Epithelial cell of esophagus (primary cell): ENCODE measurements at places on chromosomes 12 and 14.

DNA sequence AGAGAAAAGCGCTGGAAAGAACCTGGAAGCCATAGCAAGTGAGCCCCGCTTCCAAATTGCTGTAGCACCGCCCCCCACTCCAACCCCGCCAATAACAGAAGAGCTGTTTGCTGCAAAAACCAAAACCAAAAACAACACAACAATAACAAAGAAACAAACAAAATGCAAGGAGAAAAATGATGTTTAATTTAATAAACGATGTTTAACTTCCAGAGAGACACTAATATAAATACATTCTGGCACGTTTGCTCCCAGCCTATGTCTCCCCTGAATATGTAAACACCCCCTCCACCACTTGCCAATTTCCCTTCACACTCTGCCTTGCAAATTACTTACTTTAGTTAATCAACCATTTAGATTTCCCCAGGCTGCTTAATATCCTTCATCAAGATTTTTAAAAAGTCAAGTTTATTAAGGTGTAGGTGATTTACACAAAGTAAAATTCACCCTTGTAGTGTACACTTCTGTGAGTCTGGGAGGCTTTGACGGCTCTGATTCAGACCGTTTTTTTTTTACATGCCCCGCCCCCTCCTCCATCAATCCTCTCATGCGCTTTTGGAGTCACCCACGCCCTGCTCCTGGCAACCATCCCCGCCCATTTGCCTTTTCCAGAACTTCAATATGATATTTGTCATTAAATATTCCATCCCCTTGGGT, 482 bp upstream of the IFI27L2 start:
- DNase-seq: peak; percentile 77

- DNase-seq: no peak
These were observed 4.7 kb downstream of the DGLUCY start for GRCh38 chr14:91118511-91119068.

- peak; percentile 7 for DNase-seq
These were observed 131.0 kb upstream of the SRRM4 start for GRCh38 chr12:118850244-118850825.

- DNase-seq: peak; percentile 14
These were observed 99.6 kb downstream of the RIN3 start for GRCh38 chr14:92613008-92613658.

DNA sequence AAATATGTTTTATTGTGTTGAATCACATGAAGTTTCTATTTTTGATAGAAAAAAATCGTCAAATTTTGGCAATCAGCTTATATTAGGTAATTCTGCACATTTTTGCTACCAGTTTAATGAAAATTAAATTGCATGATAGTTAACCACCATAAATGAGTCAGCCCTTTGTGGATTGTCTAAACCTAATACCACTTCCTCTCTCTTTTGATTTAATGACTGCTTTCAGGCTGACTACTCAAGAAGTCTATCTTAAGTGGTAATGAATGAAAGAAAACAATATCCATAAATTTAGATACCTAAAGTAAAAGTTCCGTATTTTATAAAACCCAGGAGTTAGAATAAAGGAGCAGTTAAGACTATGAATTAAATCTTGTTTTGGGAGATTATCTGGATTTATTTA, 450.5 kb downstream of the TMEM117 start:
- DNase-seq: peak; percentile 33

- no peak for DNase-seq
These were observed 186.7 kb downstream of the ZFP36L1 start for GRCh38 chr14:68606176-68606575.

DNA sequence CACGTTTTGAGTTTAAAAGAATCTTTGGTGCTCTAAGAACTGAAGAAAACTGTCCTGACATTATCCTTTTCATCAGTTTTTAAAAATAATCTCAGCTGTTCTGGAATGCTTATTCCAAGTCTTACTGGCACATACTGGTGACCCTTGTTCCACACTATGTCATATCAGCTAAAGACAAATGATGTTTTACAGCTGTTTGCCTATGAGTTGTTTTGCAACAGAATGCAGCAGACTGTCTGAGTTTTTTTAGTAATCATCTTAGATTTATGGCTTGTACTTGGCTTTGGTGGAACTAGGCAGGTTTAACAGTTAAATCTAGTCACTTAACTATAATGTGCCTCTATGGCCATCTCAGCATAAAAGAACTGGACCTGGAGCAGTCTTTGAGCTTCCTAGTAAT, 91.6 kb upstream of the GRIN2B start:
- no peak for DNase-seq

DNA sequence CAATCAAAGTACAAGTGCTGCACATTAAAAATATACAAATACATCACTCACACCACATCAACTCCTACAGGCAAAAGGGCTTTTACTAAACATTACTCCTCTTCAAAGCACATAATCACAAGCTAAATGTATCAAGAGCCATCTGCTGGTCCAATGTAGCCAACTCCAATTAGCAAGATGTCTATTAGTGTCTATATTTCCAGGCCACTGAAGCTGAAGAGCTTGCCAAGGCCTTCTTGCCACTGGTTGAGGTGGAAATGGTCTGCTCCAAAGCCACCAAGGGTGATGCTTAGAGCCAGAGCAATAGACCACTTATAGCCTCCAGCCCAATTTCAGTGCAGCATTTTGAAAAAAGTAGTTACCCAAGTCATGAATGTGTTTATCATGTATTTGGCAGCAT, 54.4 kb downstream of the RASSF9 start:
- DNase-seq: no peak

DNA sequence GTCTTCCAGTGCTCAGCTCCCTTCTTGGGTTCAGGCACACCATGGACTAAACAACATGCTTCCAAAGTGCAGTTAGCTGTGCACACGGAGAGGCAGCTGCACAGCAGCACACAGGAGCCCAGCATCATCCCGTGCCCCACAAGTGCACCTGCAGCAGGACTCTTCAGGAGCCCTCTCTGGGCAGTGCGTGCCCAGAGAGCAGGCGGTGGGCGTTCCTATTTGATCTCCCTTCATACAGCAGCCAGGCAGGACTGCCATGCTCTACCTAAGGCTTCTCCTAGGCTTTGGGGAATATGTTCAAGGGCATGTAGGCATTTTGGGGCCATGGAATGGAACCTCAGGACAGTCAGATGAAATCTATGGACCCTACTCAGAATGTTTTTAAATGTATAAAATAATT, 35.5 kb downstream of the ANO2 start:
- DNase-seq: no peak

- no peak for DNase-seq
These were observed 659 bp downstream of the TRAFD1 start for GRCh38 chr12:112126000-112126438.

GRCh38 chr12:110024051-110024450, 24.3 kb downstream of the C12orf76 start:
- no peak for DNase-seq

- DNase-seq: peak; percentile 65
These were observed 20.6 kb downstream of the COX14 start for GRCh38 chr12:50132505-50133135.

DNA sequence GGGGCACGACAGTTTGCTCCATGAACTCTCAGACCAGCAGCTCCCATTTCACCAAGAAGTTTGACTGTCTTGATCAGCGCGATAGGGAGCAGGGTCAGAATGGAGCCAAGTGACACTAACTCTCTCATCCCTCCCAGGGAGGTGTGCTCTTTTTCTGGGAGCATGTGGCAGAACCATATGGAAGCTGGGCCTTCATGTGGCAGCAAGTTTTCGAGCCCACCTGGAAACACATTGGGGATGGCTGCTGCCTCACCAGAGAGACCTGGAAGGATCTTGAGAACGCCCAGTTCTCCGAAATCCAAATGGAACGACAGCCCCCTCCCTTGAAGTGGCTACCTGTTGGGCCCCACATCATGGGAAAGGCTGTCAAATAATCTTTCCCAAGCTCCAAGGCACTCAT, 24.0 kb downstream of the ITGA7 start:
- DNase-seq: no peak

GRCh38 chr12:1830981-1831963, 10.9 kb downstream of the LRTM2 start:
- DNase-seq: peak; percentile 75

GRCh38 chr12:71456990-71457389, 17.4 kb downstream of the LGR5 start:
- DNase-seq: no peak

GRCh38 chr14:50308363-50308915, 3.6 kb downstream of the L2HGDH start:
- peak; percentile 18 for DNase-seq

GRCh38 chr12:116343331-116343884, 65.9 kb upstream of the MED13L start:
- no peak for DNase-seq

DNA sequence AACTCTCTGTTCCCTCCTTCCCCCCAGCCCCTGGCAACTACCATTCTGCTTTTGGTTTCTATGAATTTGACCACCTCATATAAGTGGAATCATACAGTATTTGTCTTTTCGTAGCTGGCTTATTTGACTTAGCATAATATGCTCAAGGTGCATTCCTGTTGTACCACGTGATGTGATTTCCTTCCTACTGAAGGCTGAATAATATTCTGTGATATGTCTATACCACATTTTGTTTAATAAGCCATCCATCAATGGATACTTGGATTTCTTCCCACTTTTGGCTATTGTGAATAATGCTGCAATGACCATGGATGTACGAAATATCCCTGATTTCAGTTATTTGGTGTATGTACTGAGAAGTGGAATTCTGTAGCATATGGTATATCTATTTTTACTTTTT, 16.3 kb downstream of the NDUFA9 start:
- DNase-seq: no peak

DNA sequence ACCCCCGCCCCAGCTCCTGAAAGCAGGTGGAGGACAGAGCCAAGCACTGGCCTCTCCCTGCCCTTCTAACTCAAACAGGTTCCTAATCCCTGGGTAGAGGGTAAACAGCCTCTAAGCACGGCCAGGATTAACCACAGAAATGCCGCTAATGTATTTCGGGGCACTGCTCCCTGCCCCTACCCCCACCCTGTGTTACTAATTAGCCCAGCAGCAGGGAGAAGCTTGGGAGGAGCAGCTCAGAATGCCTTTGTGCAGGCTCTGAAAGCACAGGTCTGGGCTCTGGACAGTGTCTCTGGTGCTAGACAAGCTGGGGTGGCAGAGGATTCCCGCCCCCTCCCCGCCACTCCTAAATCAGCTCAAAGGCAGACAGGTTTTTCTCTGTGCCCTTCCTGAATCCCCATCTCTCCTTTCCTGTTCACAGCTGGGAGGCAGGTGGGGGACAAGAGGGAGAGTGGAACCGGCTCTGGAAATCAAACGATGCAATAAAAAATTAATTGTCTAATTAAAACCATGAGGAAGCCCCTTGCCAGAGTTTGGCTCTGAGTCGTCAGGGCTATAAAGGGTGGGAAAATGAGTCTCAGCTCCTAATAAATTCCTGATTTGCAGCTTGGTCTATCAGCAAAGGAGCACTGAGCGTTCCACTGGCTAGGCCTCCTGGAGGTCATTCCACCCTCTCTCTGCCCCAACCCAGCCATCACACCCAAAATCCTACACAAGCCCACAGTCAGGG, 53.0 kb downstream of the SMUG1 start:
- DNase-seq: no peak

DNA sequence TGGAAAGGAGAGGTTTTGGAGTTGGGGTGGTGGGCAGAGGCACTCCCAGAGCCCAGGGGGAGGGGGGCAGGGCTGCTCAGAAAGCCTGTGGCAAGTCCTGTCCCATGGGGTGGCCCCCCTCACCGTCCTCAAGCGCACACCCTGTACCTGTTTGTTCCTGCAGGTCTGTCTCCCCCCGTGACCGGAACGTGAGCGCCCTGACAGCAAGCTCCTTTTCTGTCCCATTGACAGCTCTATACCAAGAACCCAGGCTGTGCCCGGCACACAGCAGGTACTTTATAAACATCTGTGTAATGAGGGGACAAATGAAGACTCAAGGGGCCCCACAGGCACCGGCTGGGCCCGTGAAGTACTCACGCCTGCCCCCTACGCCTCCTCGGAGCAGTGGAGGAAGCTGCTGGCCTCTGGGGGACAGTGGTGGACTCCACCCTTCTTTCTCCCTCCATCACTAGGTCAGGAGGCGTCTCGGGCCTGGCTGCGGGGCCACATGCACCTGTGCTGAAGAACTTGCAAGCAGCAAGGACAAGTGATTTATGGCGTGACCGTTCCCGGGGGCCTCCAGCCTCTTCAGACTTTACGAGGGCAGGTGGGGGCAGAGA, 65.8 kb downstream of the GALNT9 start:
- no peak for DNase-seq

DNA sequence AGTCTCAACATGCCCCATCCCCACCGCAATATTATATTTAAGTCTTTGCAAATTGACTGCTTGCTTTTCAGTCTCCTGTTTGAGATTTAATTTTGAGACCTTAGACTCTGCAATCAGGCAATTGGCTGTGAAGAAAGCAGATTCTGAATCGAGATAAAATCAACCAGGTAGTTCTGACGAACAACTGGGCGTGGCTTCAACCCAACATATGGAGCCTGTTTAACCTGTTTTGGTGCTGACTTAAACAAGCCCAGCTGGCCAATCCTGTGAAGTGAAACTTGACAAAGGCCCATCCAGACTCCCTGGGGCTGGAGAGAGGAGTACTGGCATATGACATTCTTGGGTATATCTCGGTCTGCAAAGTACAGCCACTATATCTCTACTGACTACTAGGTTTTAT, 9.8 kb upstream of the CIPC start:
- peak; percentile 98 for DNase-seq

DNA sequence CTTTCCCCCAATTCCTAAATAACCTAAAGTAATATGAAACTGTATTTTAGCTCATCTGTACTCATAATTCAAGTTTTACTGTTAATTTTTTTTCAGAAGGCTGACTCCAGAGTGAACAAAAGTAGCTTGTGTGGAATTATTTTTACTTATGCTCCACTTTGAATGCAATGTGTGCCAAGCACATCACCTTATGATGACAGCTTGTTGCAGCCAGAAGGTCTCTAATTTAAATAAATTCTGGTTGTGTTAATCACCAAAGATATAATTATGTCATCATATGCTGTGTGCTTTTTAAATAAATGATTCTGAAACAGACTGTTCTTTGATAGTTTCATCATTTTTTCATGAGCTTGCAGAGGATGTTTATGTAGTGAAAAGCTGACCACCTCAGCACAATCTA, 283.1 kb downstream of the TMEM117 start:
- peak; percentile 9 for DNase-seq

DNA sequence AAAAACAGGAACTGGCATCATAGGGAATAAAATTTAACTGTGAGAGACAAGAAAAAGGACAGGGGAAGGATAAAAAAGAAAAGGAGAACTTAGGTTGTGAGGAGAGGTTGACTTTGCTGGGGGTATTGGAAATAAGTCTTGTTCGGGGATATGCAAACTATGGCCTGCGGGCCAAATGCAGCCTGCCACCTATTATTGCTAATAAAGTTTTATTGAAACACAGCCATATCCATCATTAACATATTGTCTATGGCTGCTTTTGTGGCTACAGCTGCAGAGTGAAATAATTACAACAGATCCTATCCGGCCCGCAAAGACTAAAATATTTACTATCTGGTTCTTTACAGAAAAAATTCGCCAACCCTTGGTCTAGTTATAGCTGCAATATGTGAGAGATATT, 18.6 kb downstream of the BBS10 start:
- DNase-seq: no peak

- no peak for DNase-seq
These were observed 27.3 kb downstream of the SPRING1 start for GRCh38 chr12:116710370-116711150.

GRCh38 chr12:14885718-14886221, at the start of gene MGP:
MGP (minus strand) TSS chr12:14885854; CDS start chr12:14885791, 63 bp downstream.
- no peak for DNase-seq

- no peak for DNase-seq
These were observed 91.5 kb downstream of the KCNK10 start for GRCh38 chr14:88231603-88232002.
